Natural killer cell (primary cell): ENCODE measurements at places on chromosomes 1 and 21. TPM values are rescaled to one million over a fixed set of nuclear protein-coding genes. Genes with fewer than 3 reads are reported as not detected.

Gene LIN9
- total RNA-seq: 1.3 TPM

Gene C8B
- not detected for total RNA-seq

- peak; percentile 33 for DNase-seq
Observed at GRCh38 chr1:11691302-11691914, at the start of gene DRAXIN. TSS of gene DRAXIN (plus strand) at chr1:11691710. CDS start at chr1:11706259, 14,549 bp downstream.

Gene IFFO2
- total RNA-seq: 105 TPM

DNA sequence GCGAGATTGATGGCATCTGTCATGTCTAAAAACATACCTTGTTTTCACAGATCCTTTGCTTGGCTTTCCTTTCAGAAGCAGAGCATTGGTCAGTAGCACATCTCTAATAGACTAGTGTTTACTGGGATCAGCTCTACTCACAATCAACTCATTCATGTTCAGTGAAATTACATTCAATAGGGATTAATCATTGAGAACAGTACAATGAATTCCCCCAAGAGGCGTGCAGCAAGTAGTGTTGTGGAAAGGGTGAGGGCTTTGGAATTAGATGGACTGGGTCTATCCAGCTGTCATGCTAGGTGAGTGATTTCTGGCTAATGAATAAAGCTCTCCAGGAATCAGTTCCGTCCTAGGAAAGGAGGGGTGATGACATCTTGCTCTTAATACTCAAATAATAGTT lies 155.2 kb upstream of the COA6 start:
- no peak for DNase-seq

DNA sequence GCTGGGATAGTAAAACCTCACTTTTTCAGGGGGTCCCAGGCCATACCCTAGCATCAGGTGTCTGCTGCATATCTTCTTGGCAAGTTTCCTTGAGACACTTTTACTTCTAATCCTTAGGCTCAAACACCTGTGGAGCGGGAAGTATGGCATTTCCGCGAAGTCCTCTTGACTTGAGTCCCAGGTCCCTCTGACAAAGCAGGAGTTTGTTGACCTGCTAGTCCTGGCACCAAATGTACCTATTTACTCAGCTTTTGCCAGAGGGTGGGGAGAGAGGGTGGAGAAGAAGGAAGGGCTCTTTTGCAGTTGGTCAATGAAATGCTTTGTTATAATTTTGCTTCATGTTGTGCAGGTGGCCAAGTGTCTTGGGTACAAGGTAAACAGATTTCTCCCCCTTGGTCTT lies 59.7 kb downstream of the CLIC6 start:
- no peak for DNase-seq

GRCh38 chr1:56097713-56098112 lies 481.6 kb downstream of the PLPP3 start:
- DNase-seq: no peak

Gene CD247
- 1,309 TPM for total RNA-seq

DNA sequence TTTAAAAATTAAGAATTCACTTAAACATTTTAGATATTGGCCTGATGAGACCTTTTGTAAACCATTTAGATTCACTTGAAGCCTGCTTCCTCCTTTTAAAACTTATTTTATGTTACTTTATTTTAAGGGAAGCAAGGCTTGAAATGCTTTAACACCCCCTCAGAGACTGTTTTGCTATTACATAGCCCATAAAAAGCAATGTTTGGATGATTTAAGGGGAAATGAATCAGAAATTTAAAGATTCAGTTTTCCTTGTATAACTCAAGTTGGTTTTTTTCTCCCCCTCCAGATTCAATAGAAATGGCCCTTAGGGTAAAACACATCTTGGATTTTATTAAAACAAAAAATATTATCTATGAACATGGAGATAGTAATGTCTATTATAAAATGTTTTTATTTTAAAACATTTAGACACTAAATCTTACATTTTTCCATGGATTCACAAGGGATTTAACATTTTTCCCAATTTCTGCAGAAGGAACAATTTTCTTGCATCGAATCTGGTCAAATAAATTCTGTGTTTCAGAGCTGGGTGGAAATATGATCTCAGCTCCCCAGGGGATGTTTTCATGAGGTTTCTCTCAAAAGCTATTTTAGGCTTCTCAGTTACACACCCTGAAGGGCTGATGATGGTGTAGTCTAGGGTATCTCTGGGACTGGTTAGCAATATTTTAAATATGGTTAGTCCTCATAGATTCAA lies 69.3 kb upstream of the WARS2 start:
- DNase-seq: no peak

GRCh38 chr1:232974971-232975370 lies 24.6 kb downstream of the NTPCR start:
- DNase-seq: no peak

- DNase-seq: no peak
Observed at GRCh38 chr1:22808676-22809483, 98.2 kb downstream of the EPHB2 start.

DNA sequence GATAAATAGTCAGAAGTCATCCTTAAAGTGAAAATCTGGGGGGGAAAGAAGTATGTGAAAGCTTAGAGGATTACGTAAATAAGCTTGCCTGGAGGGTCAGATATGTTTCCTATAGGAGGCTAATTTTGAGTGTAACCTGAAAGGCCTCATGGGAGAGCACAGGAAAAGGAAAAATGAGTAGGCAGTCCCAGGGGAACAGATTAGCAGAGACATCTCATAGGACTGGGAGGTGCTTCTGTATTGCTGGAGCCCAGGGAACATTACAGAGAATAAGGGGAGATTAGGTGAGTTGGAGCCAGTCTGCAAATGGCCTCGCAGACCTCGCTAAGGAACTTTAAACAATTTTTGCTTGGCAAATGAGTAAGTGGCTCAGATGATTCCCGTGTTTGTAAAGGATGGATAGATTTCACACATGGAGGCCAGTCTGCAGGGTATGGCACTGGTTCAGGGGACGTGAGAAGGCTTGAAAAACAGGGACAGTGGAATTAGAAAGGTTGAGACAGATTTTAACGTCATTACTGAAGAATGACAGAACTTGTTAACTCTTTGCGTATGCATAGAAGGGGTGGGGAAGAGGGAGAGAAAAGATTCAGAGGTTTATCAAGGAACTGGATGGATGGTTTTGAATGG lies 149.1 kb downstream of the GREM2 start:
- no peak for DNase-seq

Gene MMEL1
- total RNA-seq: not detected

Gene LDLRAD2
- 3.6 TPM for total RNA-seq

DNA sequence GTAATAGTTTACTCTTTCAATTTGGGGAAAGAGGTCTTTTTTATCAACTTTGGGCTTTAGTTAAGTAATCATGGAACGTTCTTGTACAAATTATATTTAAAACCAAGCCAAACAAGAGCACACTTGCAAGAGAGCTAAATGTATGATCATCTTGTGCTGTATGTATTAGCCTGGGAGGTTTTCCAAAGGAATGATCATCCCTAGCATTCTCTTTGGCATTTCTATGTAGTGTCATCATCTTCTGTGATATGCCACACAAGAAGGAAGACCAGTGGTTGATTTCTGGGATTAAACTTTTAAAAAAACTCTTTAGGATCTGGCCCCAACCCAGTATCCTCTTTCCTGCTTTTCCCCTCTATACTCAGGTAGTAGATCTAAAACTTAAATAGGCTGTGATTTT lies 38.4 kb upstream of the KCNQ4 start:
- DNase-seq: no peak

Gene ADIPOR1
- total RNA-seq: 80.6 TPM

DNA sequence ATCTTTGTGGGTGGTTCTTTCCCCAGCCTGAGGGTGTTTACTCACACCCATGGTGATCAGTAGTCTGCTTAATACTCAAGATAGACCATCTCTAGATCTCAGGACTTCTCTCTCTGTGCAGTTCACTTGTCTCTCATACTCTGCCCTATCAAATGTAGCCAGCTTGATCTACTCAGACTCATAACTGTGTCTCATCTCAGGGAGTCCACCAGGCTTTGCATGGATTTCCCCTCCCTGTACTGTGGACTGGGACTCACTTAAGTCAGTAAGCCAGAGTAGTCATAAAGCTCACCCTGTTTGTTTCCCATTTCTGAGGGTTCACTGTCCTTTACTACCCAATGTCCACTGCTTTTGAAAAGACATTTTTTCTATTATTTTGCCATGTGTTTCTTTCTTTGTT lies 41.8 kb downstream of the LYPLAL1 start:
- no peak for DNase-seq

DNA sequence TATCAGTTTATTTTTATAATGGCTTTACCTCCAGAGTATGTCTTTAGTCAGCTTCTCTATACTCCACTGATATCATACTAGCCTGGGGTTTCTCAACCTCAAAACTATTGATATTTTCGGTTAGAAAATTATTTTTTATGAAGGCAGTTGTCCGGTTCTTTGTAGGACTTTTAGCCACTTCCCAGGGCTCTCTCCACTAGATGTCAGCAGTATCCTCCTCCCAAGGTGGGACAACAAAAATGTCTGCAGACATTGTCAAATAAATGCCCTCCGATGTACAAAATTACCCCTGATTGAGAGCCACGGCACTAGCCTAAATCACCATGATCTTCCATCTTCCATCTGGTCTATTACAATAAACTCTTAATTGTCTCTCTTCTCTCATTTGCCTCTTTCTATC lies 4.1 kb upstream of the GRIK1 start:
- no peak for DNase-seq

Gene ATP1A2
- not detected for total RNA-seq

DNA sequence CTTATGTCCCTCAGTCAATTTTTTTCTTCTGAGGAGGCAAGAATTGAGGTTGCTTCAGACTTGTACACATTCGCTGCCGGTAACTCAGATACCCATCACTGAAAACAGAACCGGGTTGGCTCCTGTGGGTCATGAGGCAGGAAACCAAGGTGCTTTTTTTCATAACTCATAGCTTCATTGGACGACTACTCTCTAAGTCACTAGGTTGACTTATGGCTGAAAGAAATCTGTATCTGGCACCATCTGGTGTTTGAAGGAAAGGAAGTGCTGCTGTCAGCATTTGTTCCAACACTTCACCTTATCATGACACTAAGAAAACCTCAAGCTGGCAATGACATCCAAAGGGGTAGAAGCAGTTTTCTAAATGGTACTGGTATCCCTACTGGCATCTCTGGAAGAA lies 82.3 kb downstream of the TBX19 start:
- peak; percentile 84 for DNase-seq

GRCh38 chr1:46406881-46407608 lies 12.9 kb downstream of the FAAH start:
- no peak for DNase-seq

DNA sequence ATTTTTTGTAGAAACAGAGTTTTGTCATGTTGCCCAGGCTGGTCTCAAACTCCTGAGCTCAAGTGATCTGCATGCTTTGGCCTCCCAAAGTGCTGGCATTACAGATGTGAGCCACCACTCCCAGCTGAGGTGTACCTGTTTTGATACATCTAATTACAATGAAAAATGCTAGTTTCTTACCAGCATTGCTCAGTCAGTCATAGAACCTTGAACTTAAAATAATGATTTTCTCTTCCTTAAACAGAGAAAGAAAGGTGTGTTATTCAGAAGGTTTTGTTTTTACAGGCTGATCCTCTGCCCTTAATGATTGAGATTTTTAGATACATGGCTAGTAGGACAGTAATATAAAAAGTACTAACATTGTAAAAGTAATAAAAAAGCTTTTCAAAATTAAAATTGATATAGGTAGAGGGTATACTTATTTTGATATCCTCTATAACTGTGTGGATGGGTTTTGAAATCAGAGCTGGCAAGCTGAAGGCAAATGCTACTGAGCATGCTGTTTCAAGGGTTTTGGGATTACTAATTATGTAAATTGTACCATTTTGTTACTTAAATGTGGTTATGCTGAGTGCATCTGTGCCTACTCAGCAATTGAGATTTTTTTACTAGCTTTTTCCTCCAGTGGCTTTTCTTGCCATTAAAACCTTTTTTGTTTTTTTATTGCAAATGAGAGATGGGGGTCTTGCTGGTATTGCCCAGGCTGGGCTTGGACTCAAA lies 16.1 kb downstream of the PRRC2C start:
- no peak for DNase-seq

GRCh38 chr1:191546803-191547202 lies 611.5 kb upstream of the RGS18 start:
- no peak for DNase-seq

Gene PLK3
- 89.2 TPM for total RNA-seq

Gene OR10J1
- total RNA-seq: not detected

DNA sequence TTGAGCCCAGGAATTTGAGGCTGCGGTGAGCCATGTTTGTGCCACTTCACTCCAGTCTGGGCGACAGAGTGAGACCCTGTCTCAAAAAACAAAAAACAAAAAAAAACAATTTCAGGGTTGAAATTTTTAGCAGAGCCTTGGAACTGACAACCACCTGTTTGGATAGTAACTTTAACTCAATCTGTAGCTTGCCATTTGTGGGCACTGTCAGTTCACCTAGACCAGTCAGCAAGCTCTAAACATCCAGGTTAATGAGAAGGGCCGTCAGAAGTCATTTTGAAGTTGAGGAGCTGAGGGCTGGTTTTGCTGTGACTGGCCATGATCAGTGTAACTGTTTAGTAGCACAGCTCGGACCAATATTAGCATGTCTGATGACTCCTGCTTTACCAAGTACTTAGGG lies 8.4 kb downstream of the TRAPPC10 start:
- DNase-seq: no peak

Gene RNF186
- total RNA-seq: not detected

DNA sequence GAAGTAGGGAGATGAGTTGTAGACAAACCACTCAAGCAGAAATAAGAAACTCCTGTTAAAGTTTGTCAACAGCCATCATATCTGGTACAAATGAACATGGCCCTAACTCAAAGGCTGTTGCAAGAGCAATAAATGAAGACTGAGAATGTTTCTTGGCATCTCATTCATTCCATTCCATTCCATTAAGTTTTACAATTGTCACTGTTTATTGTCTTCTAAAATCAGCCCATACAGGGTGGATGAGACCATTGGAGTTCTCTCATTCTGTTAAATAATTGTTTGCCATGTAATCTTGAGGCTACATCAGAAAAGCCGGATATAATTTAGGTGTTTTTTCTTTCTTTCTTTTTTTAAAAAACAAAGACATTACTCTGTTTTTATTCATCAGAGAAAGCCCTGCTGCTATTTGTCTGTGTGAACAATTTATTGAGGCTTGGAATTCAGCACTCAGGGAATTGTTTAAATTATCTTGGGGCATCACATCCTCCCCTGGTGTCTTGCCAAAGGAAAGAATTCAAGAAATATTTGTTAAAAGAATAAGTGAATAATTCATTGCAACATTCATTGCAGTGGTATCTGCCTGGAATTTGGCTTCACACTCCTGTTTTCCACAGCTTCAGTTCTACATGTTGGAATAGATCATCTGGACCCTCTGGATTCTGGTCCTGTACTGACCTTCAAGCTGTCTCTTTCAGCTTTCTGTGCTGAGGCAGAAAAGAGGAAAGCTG lies 604.5 kb downstream of the PLPP3 start:
- DNase-seq: no peak

Gene S100A9
- total RNA-seq: 334 TPM

DNA sequence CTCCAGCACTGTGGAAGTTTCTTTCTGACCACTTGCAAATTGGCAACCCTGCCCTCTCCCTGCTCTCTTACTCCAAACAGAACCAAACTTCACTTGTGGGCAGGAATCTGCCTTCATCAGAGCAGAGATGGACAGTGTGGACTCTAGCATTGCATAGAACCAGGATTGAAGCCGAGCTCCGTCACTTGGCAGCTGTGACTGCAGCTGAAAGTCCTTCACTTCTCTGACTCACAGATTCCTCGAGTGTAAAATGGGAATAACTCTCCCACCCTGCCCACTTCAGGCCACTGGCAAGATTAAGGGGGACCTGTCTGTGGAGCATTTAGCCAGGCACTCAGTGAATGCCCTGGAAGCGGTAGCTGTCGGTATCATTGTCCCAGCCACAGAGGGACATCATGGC lies 75.7 kb upstream of the ZBTB40 start:
- no peak for DNase-seq
